Nucleus accumbens (tissue), 56 donors: ENCODE measurements at places on chromosomes 1 and 21.

DNA sequence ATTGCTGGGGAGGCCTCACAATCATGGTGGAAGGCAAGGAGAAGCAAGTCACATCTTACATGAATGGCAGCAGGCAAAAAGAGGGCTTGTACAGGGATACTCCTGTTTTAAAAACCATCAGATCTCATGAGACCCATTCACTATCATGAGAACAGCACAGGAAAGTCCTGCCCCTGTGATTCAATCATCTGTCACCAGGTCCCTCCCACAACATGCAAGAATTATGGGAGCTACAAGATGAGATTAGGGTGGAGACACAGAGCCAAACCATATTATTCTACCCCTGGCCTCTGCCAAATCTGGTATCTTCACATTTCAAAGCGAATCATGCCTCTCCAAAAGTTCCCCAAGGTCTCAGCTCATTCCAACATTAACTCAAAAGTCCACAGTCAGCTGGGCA lies 11.1 kb upstream of the MIA3 start:
- DNase-seq, result no peak

GRCh38 chr1:175034775-175035174 lies 11.6 kb upstream of the MRPS14 start:
- no peak for DNase-seq

GRCh38 chr1:172135076-172135672 lies 285.3 kb upstream of the C1orf105 start:
- no peak for DNase-seq

DNA sequence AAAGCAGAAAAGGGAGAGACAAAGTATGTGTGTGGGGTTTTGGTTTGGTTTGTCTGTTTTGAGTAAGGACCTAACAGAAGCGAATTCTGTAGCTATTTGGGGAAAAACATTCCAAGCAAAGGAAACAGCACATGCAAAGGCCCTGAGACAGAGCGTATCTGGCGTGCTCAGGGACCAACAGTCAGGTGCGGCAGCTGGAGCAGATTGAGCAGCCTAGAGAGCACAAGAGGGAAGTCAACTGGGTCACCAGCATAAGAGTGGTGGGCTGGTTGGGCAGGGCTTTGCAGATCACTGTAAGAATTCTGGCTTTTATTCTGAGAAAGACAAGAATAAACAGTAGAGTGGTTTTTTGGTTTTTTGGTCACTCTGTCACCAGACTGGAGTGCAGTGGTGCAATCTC lies 11.8 kb downstream of the TGFBR3 start:
- no peak for DNase-seq

GRCh38 chr1:54404939-54405897 lies 976 bp downstream of the SSBP3 start:
- DNase-seq, result peak; percentile 12

- no peak for DNase-seq
Observed at GRCh38 chr1:89615676-89616598, 17.0 kb upstream of the LRRC8C start.

DNA sequence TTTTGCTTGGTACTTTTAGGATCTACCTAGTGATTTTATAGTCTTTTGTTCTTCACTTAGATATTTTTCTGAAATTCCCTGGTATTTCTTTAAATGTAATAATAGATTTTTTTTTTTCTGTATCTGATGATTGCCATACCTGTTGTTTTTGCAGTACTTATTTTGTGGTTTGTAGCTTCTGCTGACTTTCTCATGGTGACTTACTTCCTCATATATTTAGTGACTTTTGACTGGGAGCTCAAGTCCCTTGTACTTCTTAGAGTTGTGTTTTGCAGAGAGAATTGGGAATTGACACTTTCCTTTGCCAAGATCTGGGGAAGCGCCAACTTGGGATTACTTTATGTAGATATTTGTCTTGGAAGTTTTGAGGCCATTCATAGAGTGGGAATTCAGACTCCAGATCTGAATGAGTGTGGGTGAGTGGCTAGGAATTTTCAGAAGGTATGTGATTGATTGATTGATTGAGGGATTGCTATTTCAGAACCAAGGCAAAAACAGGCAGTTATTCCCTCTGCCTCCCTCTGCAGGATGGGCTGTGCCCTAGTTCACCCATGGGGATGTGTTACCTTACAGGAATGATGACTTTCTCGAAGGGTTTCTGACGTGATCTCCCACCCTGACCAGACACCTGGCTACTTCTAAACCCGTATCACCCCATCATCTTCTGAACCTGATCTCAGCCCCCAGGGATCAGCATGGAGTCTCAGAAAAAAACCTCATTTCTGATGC lies 219.5 kb downstream of the URB2 start:
- DNase-seq, result no peak

- no peak for DNase-seq
Observed at GRCh38 chr1:19436716-19437476, 48.4 kb downstream of the CAPZB start.

DNA sequence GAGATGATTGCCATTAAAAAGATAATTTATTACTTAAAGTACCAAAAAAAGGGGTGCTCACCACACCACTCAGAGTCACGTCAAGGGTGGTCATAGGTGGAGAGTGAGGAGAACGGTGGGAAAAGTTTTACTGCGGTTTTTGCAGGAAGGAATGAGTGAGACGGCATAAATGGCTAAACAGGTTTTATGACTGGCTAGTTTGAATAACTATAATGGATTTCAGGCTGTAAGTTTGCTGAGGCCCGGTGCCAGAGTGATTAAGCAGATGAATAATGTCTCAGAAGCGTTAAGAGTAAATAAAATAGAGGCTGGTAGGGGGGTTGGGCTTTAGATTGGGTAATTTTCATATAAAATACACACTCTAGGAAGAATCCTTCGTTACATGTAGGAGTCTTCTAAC lies 1337.8 kb downstream of the AMY1C start:
- DNase-seq, result no peak

- DNase-seq, result no peak
Observed at GRCh38 chr1:171213559-171214454, 28.7 kb downstream of the FMO2 start.

DNA sequence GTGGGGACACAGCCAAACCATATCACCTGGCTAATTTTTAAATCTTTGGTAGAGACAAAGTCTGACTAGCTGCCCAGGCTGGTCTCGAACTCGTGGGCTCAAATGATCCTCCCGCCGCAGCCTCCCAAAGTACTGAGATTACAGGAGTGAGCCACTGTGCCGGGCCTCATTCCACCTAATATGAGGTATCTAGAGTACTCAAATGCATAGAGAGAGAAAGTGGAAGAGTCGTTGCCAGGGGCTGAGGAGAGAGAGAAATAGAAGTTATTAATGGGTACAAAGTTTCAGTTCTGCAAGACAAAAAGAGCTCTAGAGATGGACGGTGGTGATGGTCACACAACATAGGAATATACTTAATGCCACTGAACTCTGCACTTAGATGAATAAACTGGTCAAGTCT lies 119.6 kb downstream of the TOMM20 start:
- no peak for DNase-seq

DNA sequence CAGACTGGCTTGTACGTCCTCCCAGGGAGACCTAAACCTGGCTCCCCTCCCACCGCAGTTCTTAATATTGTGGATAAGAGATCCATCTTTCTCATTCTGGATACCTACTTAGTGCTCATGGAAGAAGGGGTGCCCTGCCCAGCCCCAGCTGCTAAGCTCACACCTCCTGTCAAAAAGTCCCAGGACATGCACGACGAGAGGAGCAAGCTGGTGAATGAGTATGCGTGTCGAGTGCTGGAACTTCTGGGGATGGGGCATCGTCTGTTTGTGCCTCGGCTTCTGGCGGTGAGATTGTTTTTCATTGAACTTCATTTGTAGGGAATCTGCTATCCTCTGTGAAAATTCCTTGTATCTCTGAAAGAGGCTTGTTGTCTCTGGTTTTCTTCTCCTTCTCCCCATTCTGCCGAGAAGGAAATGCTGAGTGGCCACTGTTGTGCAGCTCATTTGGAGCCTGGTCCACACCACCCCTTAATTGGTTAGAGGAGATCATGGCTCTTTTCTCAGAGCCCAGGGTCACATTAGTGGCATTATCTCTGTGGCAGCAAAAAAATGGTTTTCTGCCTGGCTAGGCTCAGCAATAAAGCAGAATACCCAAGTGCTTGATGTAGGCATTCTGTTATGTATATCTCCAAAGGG lies 199.4 kb upstream of the CACYBP start:
- DNase-seq, result peak; percentile 17

GRCh38 chr1:156552518-156552917 lies 19.8 kb downstream of the IQGAP3 start:
- no peak for DNase-seq
